Smooth muscle cell of bladder (primary cell): ENCODE measurements at places on chromosomes 11 and 22. TPM values are rescaled to one million over a fixed set of nuclear protein-coding genes. Genes with fewer than 3 reads are reported as not detected.

ABTB2 gene
- 3.1 and 3.8 TPM in 2 replicates for total RNA-seq

SLC25A18 gene
- total RNA-seq, result under 0.01 and 0.09 TPM in 2 replicates

KCNQ1 gene
- total RNA-seq, result not detected in 2 replicates

MMP13 gene
- total RNA-seq, result not detected in 2 replicates

PGR gene
- under 0.01 TPM in 2 replicates for total RNA-seq

CCS gene
- 51.1 and 60.2 TPM in 2 replicates for total RNA-seq

YDJC gene
- total RNA-seq, result 9.1 and 9.4 TPM in 2 replicates

OR8G1 gene
- not detected in 2 replicates for total RNA-seq

SGSM1 gene
- 0.09 and 0.14 TPM in 2 replicates for total RNA-seq

SLC22A6 gene
- not detected in 2 replicates for total RNA-seq

SPINDOC gene
- 8.1 and 12.1 TPM in 2 replicates for total RNA-seq

ARFGAP3 gene
- 65.7 and 76.8 TPM in 2 replicates for total RNA-seq

IGSF22 gene
- total RNA-seq, result under 0.01 TPM in 1 of 2 replicates, not detected in the other

UCP3 gene
- 0.14 and 0.55 TPM in 2 replicates for total RNA-seq

RHOD gene
- total RNA-seq, result 13.4 and 17.4 TPM in 2 replicates

OTOG gene
- total RNA-seq, result not detected in 2 replicates

MCAM gene
- total RNA-seq, result 11.2 and 15.5 TPM in 2 replicates

POU2AF3 gene
- total RNA-seq, result 0.14 TPM in 1 of 2 replicates, not detected in the other

ZNF280B gene
- 0.28 and 0.46 TPM in 2 replicates for total RNA-seq

HPS5 gene
- 33.3 and 43.1 TPM in 2 replicates for total RNA-seq

ILK gene
- 144 and 175 TPM in 2 replicates for total RNA-seq

LRRC32 gene
- total RNA-seq, result 15.9 and 66.8 TPM in 2 replicates

LRFN4 gene
- 6.5 and 10.7 TPM in 2 replicates for total RNA-seq

CLTCL1 gene
- 7.0 and 7.8 TPM in 2 replicates for total RNA-seq

CHEK2 gene
- 21.7 and 28.3 TPM in 2 replicates for total RNA-seq

PNPLA5 gene
- total RNA-seq, result not detected in 2 replicates

TBRG1 gene
- 22.9 and 24.6 TPM in 2 replicates for total RNA-seq

STK33 gene
- total RNA-seq, result 0.37 and 0.57 TPM in 2 replicates

CBX7 gene
- total RNA-seq, result 3.4 and 6.6 TPM in 2 replicates

LMO2 gene
- total RNA-seq, result 0.09 and 0.14 TPM in 2 replicates

TENM4 gene
- total RNA-seq, result 5.0 and 16.4 TPM in 2 replicates

CDC45 gene
- total RNA-seq, result 1.7 and 3.1 TPM in 2 replicates

ACRV1 gene
- not detected in 2 replicates for total RNA-seq

FIBIN gene
- total RNA-seq, result 51.4 and 136 TPM in 2 replicates

LIF gene
- total RNA-seq, result 17.3 and 34.1 TPM in 2 replicates

OR56A1 gene
- not detected in 2 replicates for total RNA-seq

CDC42BPG gene
- under 0.01 TPM in 2 replicates for total RNA-seq

SAC3D1 gene
- total RNA-seq, result 5.0 and 6.4 TPM in 2 replicates

GGTLC3 gene
- not detected in 2 replicates for total RNA-seq

LARGE2 gene
- 0.09 TPM in 1 of 2 replicates, not detected in the other for total RNA-seq

GAL3ST1 gene
- 0.18 and 0.43 TPM in 2 replicates for total RNA-seq

C11orf16 gene
- not detected in 2 replicates for total RNA-seq

SLC22A25 gene
- total RNA-seq, result not detected in 2 replicates

KCNK4 gene
- total RNA-seq, result not detected in 2 replicates
